Adipose tissue (tissue), 3 donors: ENCODE measurements at places on chromosomes 16 and 17. TPM values are rescaled to one million over a fixed set of nuclear protein-coding genes. Genes with fewer than 3 reads are reported as not detected.

The LRRC75A gene
- 1.3 TPM for polyA plus RNA-seq

The MT4 gene
- polyA plus RNA-seq, result not detected

The EPN3 gene
- 4.0 TPM for polyA plus RNA-seq

The KRT17 gene
- not detected for polyA plus RNA-seq

The SPNS1 gene
- 32.5 TPM for polyA plus RNA-seq

The MYO1C gene
- 339 TPM for polyA plus RNA-seq

The EME1 gene
- polyA plus RNA-seq, result 0.22 TPM

The CCNF gene
- 1.0 TPM for polyA plus RNA-seq

The NOS2 gene
- polyA plus RNA-seq, result 0.11 TPM

The RAB26 gene
- 1.9 TPM for polyA plus RNA-seq

The CBX2 gene
- polyA plus RNA-seq, result 0.79 TPM

The SLC16A6 gene
- 0.56 TPM for polyA plus RNA-seq

The HEATR9 gene
- not detected for polyA plus RNA-seq

The NT5M gene
- polyA plus RNA-seq, result 2.4 TPM

The SLC13A2 gene
- 0.03 TPM for polyA plus RNA-seq

The SLC35G6 gene
- polyA plus RNA-seq, result not detected

The TEKT5 gene
- 0.10 TPM for polyA plus RNA-seq
